ENCODE measurements at places on chromosomes 2 and 18.
A peak's percentile ranks its signal among the peaks of the same experiment; 100 is the strongest.

- DNase-seq: no peak
Measured at GRCh38 chr2:139067072-139067471, 286.9 kb upstream of the NXPH2 start.

GRCh38 chr2:111896576-111896975, 1.8 kb upstream of the MERTK start:
- no peak for DNase-seq

DNA sequence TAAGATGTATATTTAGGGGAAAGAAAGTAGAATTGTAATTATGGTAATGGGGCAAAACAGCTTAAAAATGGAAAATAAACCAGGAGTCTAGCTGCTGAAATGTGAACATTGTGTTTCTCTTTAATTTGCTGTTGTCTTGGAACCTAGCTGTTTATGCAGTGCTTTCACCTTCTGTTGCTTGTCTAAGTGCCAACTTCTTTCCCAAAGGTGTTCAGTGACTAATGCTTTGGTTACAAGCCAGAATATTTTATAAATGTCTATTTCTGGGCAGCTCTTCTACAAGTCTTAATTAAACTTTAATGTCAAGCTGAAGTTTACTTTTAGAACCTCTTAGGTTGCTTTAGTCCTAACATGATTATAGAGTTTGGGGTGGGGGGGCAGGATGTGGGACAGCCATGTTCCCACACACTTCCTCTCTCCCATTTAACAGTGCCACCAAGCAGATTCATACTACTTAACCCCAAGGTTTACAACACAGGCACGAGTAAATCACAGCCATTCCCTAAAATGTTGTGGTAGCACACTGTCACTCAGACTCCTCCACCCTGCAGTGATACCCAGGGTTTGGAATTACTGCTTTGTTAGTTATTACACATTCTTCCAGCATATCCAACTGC, 60.6 kb downstream of the ITGA4 start:
- DNase-seq: no peak

- DNase-seq: no peak
Measured at GRCh38 chr2:127655209-127656073, 9.5 kb downstream of the GPR17 start.

DNA sequence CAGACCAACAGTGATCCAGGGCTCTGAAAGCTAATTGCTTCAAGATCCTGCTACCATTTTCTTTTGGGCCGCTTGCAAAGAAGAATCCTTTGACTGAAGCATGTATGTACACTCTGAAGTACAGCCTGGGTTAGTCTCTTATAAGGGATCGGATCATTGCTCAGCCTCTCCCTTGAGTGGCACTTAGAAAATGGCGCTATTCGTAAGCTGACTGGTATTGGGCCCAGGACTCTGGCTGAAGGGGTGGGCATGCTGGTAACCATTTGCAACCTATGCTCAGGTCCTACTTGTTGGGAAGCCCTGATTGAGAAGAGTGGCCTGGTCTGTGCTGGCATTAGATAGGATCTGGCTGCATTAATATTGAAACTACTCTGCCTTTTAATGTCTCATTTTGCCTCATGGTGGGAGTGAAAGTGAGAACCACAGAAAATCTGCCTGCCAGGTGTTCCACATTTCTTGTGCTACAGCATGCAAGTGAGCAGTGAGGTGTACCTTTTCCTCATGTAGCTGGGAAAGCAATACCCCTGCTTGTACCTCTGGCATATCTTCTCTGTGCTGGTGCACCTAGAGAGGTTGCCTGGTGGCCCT, 661 bp upstream of the MGAT5 start:
- no peak for DNase-seq

DNA sequence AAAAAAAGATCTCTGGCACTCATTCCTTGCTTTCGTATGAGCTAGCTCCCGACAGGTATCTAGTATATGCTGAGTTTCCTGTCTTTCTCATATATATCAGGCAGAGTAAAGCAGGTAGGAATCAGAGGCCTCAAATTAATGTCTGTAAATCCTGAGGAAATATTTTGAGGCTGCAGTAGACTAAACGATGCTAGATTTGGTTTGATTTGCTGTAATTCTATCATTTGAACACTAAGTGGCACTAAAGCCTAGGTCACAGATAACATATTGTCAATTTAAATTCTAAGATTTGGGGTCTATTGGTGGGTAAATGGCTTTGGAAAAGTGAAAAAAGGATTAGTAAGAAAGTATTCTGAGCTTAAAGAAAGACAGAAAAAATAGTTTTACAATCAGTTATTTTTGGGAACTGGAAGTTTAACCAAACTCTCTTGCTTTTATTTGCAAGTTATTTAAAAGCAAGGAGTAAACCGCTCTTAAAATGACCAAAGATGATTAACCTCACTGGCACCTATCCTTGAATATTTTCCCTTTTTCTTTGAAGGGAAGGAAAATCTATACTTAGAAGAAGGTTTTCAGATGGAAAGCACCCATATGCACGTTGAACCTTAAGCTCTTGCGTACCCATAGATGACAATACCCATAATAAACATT, 37.6 kb upstream of the SLC4A10 start:
- DNase-seq: no peak

- DNase-seq: peak; percentile 40
Measured at GRCh38 chr2:209771474-209772289, at the start of gene UNC80. Gene UNC80 (plus strand): TSS chr2:209771832. CDS start chr2:209772073, 241 bp downstream.

GRCh38 chr18:23648940-23649607, 13.6 kb downstream of the ANKRD29 start:
- DNase-seq: no peak

GRCh38 chr18:77116201-77117080, 16.1 kb downstream of the MBP start:
- no peak for DNase-seq

- DNase-seq: no peak
Measured at GRCh38 chr2:231197706-231198290, 633 bp upstream of the ARMC9 start.

GRCh38 chr2:15170070-15170775, 390.9 kb downstream of the NBAS start:
- DNase-seq: no peak

GRCh38 chr18:13511961-13512577, 214.3 kb downstream of the FAM210A start:
- DNase-seq: no peak

All from activated CD8-positive, alpha-beta T cell treated with anti-CD3 and anti-CD28 coated beads, Interleukin-2, amount 10 ng/mL, durations not matched to agents 7 days and 5 days (primary cell).